ENCODE measurements at places on chromosomes 1 and 21.

- DNase-seq, result no peak
Measured at GRCh38 chr1:22851517-22851916, 121.1 kb downstream of the LACTBL1 start.

DNA sequence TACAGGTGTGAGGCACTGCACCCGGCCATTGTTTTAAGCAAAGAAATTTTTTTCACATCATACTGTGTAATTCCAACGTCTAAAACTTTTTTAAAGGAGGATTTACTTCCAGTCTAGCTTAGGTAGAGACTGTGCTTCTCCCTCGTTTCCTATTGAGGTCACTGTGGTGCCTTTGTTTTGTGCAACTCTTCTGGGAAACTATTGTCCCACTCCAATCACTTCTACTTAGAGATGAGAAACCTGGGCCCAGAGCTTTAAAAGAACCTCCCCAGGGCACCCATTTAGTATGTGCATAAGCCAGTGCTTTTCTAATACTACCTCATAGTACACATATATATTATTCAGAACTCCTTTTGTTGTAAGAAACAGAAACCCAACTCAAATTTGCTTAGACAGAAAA is 120.0 kb upstream of the ZNF644 start:
- DNase-seq, result no peak

GRCh38 chr1:45282351-45282750 is 44.3 kb upstream of the HPDL start:
- no peak for DNase-seq

DNA sequence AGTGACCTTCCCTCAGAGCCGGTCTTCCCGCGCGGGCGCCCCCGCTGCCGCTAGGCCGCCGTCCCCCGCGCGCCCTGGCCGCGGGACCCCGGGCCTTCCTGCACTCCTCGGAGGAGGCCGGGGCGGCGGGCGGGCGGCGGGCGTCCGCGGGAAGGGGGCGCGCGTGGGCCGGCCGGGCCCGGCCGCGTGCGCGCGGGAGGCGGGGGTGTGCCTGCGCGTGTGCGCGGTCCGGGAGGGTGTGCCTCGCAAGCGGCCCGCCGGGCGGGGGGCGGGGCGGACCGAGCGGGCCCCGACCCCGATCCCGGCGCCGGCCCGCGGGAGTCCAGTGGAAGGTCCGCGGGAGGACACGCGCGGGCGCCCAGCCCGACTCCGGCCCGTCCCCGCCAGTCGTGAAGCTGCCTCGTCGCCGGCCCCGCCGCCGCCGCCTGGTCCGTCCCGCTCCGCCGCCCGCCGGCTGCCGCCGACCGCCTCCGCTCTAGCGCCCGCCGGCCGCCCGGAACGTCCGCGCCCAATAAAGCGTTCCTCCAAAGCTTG is 438 bp downstream of the MRPS6 start:
- no peak for DNase-seq

DNA sequence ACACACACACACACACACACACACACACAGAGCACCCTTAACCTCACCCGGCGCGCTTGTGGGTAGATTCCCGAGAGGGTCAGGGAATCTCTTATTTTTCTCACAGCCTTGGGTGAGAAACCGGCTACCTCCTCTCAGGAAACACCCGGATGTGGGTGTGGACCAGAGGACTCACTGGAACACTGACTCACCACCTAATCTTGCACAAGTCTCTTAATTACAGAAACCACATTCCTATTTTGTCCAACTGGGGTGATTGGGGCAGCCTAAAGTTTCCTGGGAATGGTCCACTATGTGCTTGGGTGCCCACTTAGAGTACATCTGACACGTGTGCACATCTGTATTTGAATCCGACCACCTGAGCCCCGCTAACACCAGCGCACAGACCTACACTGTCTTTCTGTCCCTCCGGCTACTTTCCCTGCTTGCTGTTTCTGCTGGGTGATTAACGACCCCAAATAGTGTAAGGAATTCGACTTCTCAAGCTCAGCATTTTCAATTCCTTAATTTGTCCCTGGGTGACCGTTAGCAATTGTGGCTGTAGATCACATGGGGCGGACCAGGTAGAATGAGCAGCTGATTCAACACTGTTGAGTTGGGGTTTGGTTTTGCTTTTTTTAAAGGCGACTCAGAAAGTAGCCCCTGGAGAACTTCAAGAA is 14.0 kb upstream of the TBX15 start:
- peak; percentile 96 for DNase-seq

DNA sequence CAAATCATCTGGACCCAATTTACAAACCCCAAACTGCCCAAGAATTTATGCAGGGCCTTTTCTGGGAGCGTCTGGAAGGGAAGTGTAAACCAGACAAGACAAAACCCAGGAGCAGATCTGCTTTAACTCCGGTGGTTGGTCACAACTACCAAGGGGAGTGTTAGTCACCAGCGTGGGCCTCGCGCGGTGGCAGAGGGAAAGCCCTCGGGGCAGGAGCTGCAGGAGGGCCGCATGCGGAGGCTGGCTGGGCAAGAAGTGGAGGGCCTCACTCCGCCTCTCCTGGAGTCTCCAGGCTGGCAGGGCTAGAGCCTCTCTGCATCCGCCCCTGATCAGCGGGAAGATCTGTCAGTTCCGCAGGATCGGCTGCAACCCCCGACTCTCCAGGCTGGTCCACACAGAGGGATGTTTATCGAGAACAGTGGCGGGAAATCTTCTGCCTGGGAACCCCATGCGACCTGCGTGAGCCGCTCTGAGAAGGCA is 2.0 kb downstream of the COL24A1 start:
- peak; percentile 90 for DNase-seq

DNA sequence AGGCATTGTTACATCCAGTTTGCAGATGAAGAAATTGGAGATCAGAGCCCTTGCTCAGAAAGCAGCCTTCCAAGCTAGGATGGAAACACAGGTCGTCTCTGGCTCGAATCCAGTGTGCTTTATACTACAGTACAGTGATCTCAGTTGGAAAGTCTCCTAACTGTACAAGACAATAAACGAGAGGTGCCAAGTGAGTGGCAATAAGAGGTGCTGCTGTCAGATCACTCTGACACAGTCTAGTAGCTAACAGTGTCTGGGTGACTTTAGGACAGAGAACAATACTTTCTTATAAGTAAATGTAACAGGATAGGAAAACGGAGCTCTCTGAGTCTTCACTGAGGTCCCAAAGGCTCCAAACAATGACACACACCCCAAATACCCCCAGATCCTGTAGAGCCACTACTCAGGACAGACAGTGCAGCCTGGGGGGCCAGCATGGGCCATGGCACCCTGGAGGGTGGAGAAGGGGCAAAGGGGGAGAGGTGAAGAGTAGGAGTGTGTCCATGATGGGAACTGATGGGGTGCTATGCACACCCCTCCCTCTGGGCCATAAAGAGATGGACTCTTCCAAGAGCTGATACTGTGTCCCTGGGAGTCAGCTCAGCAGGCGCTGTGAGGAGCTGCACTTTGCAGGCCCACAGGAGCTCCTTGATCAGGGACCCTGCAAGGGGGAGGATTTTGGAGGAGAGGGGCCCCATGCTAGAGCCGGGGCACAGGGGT is 3.3 kb downstream of the SH3BGR start:
- DNase-seq, result no peak

- DNase-seq, result peak; percentile 98
Measured at GRCh38 chr1:172917972-172918371, 132.8 kb downstream of the TNFSF18 start.

GRCh38 chr1:115227346-115228082 is 110.5 kb downstream of the NGF start:
- DNase-seq, result peak; percentile 98

DNA sequence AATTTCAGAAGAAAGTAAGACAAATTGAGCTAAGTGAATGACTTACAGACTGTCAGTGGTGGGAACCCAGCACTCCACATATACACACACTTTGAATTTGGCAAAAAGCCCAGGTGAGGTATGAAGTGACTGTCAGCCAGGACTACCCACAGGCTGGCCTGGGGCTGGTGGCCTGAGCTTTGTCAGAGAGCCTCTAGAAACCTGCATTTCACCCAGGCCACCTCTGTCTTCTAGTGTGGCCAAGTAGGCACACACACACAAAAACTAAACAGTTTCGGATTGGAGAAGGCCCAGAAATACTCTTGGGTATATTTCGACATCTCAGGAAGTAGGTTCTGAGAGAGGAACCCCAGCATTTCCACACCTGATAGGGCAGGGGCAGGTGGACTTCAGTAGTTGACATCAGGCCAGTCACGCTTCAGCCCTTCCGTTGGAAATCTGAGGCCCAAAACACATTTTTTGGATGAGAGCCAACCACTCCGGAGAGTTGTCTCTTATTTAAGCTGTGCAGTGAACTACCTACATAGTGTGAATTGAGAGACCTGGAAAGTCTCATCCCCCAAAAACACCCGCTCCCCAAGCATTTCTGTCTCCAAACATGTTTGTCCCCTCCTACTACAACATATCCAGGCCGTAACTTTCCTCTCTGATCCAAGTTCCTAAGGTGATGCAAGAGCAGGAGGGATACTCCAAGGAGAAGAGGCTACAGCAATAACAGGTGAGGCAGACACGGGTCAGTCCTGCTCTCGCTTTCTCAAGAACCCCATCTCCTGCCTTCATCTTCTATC is 167.2 kb upstream of the PROX1 start:
- DNase-seq, result no peak

- no peak for DNase-seq
Measured at GRCh38 chr1:1236176-1236763, 4.2 kb downstream of the B3GALT6 start.

GRCh38 chr21:16034446-16035190 is 304.8 kb downstream of the USP25 start:
- DNase-seq, result no peak

GRCh38 chr1:77026135-77026534 is 158.9 kb downstream of the ST6GALNAC5 start:
- no peak for DNase-seq

GRCh38 chr1:226097866-226098625 is 35.5 kb downstream of the H3-3A start:
- DNase-seq, result peak; percentile 80

DNA sequence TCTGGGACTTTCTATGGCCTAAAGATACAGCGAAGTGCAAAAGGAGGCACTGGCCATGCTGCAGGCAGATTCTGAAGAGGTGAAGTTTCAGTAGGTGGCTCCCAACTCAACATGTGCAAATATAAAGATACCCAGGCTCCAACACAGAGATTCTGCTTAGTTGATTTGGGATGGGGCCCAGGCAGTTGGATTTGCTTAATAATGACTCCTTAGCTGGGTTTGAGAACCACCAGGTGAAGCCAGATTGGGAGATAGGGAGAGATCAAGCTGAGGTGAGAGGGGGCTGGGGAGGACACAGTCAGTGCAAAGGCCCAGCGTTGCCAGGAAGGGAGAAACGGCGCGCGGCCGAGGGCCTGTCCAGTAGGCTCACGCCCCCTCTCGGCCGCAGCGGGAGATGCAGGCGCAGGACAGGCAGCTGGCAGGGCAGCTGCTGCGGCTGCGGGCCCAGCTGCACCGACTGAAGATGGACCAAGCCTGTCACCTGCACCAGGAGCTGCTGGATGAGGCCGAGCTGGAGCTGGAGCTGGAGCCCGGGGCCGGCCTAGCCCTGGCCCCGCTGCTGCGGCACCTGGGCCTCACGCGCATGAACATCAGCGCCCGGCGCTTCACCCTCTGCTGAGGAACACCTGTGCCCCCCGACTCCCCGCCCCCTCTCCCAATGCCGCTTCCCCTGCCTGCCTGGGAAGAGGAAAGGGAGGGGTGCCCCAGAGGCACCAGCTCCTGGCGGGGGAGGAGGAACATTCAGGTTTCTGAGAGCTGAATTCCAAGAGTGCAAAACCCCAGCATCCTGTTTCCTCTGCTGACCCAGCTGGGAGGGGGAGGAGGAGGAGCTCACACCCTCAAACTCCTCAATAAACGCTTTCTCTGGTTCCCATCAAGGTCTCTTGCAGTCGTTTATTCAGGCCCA is 1.2 kb downstream of the FAM167B start:
- DNase-seq, result peak; percentile 60

GRCh38 chr21:31606081-31606874 is 53.2 kb upstream of the SOD1 start:
- DNase-seq, result no peak

DNA sequence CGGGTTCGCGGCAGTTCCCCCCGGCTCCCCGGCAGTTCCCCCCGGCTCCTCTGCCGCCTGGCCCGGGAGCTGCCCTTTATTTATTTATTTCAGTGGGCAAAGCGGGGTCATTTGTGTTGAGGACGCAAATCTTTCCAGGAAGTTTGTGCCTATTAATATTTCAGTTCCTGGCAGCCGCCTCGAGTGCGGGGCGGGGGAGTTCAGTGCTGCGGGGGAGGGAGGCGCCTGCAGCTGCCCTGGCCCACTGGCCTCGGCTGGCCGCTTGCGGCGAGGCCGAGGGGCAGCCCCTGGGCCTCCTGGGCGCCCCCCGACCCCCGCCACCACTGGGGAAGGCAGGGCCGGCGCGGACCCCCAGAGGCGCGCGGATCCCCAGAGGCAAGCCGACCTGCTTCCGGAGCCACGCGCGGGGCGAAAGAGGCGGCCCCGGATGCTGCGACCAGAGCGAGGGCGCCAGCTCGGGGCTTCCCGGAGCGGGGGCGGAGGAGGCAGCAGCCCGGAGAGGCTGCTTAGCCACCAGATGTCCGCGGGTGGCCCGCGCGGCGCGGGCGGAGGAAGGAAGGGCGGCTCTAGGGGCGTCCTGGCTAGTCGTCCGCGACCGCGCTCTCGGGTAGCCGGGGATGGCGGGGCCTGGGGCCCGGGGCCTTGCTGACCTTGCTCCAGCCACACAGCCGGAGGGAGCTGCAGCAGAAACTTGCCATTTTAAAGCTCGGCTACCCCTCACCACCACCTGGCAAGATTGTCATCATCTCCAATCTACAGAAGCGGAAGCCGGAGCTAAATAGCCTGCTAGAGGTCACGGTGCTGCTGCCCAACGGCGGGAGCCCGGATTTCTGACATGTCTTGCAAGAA is 48.0 kb downstream of the H3-3A start:
- peak; percentile 49 for DNase-seq

GRCh38 chr1:193807208-193807607 is 620.8 kb upstream of the B3GALT2 start:
- DNase-seq, result no peak

- DNase-seq, result no peak
Measured at GRCh38 chr1:245201827-245202226, 47.0 kb downstream of the KIF26B start.

DNA sequence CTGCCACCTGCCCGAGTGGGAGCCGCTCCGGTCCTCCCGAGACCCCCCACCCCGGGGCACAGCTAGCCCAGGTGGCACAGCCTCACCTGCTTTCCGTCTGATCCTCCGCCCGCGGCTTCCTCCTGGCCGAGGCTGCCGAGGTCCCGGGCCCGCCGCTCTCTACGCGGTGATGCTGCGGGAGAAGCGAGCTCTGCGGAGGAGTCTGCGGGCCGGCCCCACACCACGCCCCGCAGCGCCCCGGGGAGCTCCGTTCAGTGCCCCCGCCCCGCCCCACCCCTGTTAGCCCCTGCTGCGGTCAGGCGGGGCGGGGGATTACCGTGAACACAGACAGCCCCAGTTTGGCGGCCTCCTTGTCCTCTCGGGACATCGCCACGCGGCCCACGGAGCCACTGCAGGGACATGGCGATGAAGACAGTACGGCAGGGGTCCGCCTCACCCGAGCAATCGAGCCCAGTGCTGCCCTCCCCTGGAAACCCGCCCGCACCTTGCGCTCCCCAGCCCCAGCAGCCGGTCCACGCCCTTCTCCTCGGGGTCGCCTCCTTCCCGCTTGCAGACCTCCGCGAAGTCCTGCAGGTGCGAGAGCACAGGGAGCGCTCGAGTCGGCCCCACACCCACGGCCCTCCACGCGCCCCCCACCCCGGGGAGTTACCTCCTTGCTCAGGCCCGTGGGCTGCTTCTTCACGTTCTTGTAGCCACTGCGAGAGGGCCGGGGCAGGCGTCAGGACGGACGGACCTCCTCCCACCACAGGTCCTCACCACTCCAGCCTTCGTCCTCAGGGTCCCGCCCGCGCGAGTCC is 933 bp downstream of the C1orf35 start:
- no peak for DNase-seq

- no peak for DNase-seq
Measured at GRCh38 chr1:9093091-9093490, 23.7 kb upstream of the SLC2A5 start.

- peak; percentile 28 for DNase-seq
Measured at GRCh38 chr1:207987164-207987563, 76.2 kb upstream of the CD34 start.

Measured in fibroblast of skin of right biceps (primary cell).